ENCODE measurements at places on chromosomes 11 and 22. TPM values are rescaled to one million over a fixed set of nuclear protein-coding genes. Genes with fewer than 3 reads are reported as not detected.
A peak's percentile ranks its signal among the peaks of the same experiment; 100 is the strongest.

Gene DGCR6
- total RNA-seq = 1.2 TPM

DNA sequence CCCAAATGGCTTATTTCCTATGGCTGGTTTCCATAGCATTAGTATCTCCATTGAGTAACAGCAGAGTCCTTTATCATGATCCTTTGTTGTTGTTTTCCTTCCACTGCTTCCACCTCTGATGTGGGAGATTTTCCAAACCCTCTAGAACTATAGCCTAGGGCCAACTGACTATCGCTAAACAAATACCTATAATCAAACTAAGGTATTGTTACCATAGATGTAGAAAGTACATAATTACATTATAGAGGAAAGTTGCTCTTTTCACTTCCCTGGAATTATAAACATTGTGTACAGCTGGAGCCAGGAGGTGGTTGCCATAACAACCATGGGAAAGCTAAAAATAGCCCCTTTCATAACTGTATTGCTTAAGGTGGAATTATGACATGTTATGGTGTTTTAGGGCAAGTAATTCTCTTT is 47.0 kb upstream of the ALKBH3 start:
- H3K4me3 ChIP-seq = no peak overlapping the region
- H3K27me3 ChIP-seq = no peaks in the 10 kb centered on the region
- no peak for DNase-seq
- no peaks in the 10 kb centered on the region for H3K36me3 ChIP-seq

GRCh38 chr22:44489817-44490216 is 8.2 kb downstream of the RTL6 start:
- peaks cover 21% of the 10 kb centered on the region for H3K36me3 ChIP-seq
- no peaks in the 10 kb centered on the region for H3K27me3 ChIP-seq
- no peak overlapping the region for H3K27ac ChIP-seq
- no peak overlapping the region for H3K4me3 ChIP-seq

GRCh38 chr22:45757068-45757467 is 85.4 kb downstream of the ATXN10 start:
- no peaks in the 10 kb centered on the region for H3K27me3 ChIP-seq
- H3K4me3 ChIP-seq = no peak overlapping the region
- H3K27ac ChIP-seq = no peak overlapping the region
- DNase-seq = no peak
- peaks cover 41% of the 10 kb centered on the region for H3K4me1 ChIP-seq

DNA sequence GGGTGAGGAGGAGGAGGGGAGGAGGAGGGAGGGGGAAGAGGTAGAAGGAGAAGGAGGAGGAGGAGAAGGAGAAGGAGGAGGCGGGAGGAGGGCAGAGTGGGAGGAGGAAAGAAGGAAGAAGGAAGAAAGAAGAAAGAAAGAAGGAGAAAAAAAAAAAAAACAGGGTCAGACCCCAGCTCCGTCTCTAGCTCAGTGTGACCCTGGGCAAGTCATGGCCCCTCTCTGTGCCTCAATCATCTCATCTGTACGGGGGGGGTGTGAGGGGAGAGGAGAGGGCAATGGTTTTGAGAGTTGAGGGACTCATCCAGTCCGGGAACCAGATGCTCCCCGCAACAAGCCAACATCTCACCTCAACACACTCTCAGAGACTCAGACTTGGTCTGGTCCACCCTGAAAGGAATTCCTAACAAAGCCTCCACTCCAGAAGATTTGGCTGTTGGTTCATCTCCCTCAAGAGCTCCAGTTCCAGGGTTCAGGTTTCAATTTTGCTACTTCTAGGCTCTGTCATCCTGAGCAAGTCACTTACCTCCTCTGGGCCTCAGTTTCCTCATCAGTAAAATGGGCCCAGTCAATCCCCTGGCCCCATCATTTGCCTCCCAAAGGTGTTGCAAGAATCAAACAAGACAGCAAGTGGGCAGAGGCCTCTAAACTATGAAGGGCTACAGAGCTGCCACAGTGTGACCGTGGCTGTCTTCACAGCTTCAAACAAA is 7.7 kb downstream of the CARD10 start:
- no peaks in the 10 kb centered on the region for H3K27me3 ChIP-seq
- H3K4me3 ChIP-seq = no peak overlapping the region
- peak overlapping the region; percentile 62 for H3K27ac ChIP-seq
- DNase-seq = no peak

DNA sequence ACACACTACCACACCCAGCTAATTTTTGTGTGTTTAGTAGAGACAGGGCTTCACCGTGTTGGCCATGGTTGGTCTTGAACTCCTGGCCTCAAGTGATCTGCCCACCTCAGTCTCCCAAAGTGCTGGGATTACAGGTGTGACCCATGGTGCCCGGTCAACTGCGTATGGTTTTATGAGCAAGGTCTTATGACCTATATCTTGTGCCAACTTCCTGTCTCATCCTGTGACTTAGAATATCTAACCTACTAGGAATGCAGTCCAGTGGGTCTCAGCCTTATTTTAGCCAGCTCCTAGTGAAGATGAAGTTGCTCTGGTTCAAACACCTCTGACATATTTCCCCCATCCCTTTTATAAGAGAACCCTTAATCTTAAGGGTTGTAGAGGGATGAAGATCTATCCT is 66.1 kb upstream of the OR5AN1 start:
- no peaks in the 10 kb centered on the region for H3K4me1 ChIP-seq
- no peaks in the 10 kb centered on the region for H3K27me3 ChIP-seq
- H3K27ac ChIP-seq = no peak overlapping the region
- no peak overlapping the region for H3K4me3 ChIP-seq
- DNase-seq = no peak

Gene CD6
- 0.32 TPM for total RNA-seq

DNA sequence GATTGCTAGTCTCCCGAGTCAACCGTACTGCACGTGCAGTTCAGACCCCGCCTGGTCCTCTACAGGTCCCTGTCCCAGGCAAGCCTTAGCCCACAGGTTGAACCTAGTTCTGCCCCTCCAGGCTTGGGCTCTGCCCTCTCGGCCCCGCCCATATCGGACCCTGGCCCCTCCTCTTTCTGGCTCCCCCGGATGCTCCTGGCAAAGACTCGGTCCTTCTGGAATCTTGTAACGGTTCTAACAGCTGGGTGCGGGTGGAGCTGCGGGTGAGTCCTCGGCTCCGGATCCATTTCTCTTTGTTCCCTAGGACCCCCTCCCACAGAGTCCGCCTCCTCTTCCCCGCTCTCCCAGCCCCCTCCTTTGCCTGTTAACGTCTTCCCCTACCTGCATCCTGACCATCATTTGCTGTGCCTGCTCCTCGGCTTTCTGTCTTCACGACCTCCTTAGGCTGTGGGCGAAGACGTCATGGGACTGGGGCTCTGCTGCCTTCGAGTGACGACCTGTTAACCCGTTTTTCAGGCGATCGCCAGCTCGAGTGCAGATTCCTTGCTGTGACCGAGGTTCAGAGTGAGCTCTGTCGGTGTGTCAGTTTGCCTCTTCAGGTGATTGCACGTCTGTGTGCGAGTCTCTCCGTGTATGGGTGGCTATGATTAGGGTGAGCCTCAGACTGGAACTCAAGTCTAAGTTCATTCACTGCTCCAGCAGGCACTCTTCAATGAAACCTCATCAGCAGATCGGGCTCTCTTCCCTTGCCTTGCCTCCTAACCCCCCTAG is at the start of gene DNHD1:
DNHD1 (plus strand) TSS at position 212 of the 771 bp plus-strand sequence. CDS start 936 bp downstream, outside the sequence.
- H3K4me1 ChIP-seq = peaks cover 20% of the 10 kb centered on the region
- H3K27me3 ChIP-seq = no peaks in the 10 kb centered on the region
- H3K4me3 ChIP-seq = peak within 1 kb of the TSS; percentile 40
- DNase-seq = peak; percentile 87
- H3K27ac ChIP-seq = peak within 1 kb of the TSS; percentile 36

- H3K36me3 ChIP-seq = no peaks in the 10 kb centered on the region
- H3K4me3 ChIP-seq = no peak overlapping the region
Measured at GRCh38 chr11:69127884-69128283, 27.9 kb upstream of the SMIM38 start.

Gene MS4A7
- 28.0 TPM for total RNA-seq

Gene NECTIN1
- total RNA-seq = 2.7 TPM

Gene LMO1
- total RNA-seq = not detected

GRCh38 chr22:36088292-36088691 is 59.7 kb upstream of the RBFOX2 start:
- no peak overlapping the region for H3K4me3 ChIP-seq
- H3K36me3 ChIP-seq = no peaks in the 10 kb centered on the region
- no peaks in the 10 kb centered on the region for H3K4me1 ChIP-seq
- DNase-seq = no peak

Gene PKDREJ
- under 0.01 TPM for total RNA-seq

Gene SLC15A3
- total RNA-seq = 31.1 TPM

DNA sequence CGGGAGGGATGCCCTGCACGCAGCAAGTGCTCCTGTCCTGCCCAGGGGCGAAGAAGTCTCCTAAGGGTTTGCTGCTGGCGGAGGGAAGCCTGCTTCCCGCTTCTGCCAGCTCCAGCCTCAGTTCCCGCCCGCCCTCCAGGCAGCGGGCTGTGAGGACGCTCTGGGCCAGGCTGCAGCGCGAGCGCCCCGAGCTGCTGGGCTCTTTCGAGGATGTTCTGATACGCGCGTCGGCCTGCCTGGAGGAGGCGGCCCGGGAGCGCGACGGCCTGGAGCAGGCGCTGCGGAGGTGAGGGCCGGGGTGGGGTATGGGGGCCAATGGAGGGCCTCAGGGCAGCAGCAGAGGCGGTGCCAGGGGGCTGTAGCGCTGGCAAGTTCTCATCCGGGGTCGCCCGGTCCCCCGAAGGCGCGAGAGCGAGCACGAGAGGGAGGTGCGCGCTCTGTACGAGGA is 2.2 kb downstream of the CRACR2B start:
- H3K4me3 ChIP-seq = peak overlapping the region; percentile 39
- peaks cover 69% of the 10 kb centered on the region for H3K27me3 ChIP-seq
- no peak for DNase-seq

Gene NOX4
- 3.4 TPM for total RNA-seq

Gene OR52A1
- total RNA-seq = not detected

- no peak overlapping the region for H3K4me3 ChIP-seq
- DNase-seq = no peak
- no peak overlapping the region for H3K27ac ChIP-seq
- no peaks in the 10 kb centered on the region for H3K27me3 ChIP-seq
- H3K36me3 ChIP-seq = no peaks in the 10 kb centered on the region
- no peaks in the 10 kb centered on the region for H3K4me1 ChIP-seq
Measured at GRCh38 chr11:117917591-117918151, 11.5 kb downstream of the TMPRSS13 start.

Gene SYT7
- total RNA-seq = 2.1 TPM

Gene FGF3
- total RNA-seq = not detected

Gene PTPN5
- 1.2 TPM for total RNA-seq

GRCh38 chr11:75055511-75055910 is 41.2 kb downstream of the OR2AT4 start:
- no peaks in the 10 kb centered on the region for H3K27me3 ChIP-seq
- H3K27ac ChIP-seq = no peak overlapping the region
- no peak overlapping the region for H3K4me3 ChIP-seq

DNA sequence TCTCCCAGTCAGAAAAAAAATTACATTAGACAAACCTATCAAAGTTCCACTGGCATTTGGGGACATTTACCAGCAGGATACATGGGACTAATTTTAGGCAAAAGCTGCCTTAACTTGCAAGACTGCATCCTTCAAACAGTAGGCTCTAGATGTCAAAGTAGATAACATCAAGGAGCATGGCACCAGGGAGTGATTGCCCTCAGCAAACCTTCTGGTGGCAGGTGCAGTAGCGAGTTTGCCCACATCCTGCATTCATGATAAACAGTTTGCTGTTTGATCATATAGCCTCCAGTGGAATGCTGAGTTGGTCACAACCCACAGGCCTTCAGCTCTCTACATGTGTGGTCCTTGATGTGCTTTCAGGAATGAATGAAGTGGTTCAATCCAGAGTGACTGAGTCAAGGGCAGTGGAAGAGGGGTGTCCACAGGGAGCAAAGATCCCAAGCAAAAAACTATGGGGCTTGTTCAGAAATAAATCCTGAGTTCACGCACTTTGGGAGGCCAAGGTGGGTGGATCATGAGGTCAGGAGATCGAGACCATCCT is 12.0 kb downstream of the SCGB1D2 start:
- H3K27ac ChIP-seq = no peak overlapping the region
- H3K27me3 ChIP-seq = no peaks in the 10 kb centered on the region
- peak; percentile 64 for DNase-seq
- no peak overlapping the region for H3K4me3 ChIP-seq
- H3K36me3 ChIP-seq = no peaks in the 10 kb centered on the region

Gene MRGPRX4
- not detected for total RNA-seq

GRCh38 chr11:3623121-3623520 is 18.7 kb downstream of the ART5 start:
- no peaks in the 10 kb centered on the region for H3K27me3 ChIP-seq
- H3K36me3 ChIP-seq = no peaks in the 10 kb centered on the region
- no peak for DNase-seq
- no peak overlapping the region for H3K4me3 ChIP-seq
- no peaks in the 10 kb centered on the region for H3K4me1 ChIP-seq

DNA sequence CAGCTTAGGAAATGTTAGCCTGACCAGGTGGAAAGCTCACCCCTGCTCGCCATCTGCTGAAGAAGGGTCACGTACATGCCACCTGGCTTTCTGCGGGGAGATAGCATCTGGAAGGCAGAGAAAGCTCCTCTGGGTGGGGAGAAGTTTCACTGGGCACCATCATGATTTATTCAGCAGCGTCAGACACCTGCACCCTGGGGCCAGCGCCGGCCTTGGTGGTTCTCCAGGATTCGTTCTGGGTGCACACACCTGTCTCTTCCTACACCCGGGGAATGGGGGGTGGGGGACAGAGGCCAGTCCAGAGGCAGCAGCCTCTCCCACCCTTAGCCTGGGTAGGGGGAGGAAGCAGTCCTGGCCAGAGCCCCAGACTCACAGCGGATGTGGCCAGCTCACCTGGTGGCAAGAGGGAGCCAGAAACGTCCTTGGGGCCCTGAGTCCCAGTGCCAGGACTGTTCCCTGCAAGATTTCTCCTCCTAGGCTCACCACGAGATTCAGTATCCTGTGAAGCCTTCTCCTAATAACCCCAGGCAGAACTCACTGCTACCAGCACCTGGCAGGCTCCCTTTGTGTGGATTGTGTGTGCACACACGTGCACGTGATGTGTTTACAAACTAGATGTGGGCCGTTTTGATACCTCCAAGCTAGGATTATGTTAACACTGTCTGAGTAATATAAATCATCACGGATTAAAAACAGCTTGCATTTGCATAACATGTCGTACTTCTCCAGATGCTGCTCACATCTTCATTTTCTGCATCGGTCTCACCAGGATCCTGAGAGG is 17.3 kb upstream of the RASD2 start:
- no peak overlapping the region for H3K27ac ChIP-seq
- no peak for DNase-seq
- peaks cover 40% of the 10 kb centered on the region for H3K4me1 ChIP-seq
- no peak overlapping the region for H3K4me3 ChIP-seq

Gene UBE2L6
- 33.1 TPM for total RNA-seq

- no peak for DNase-seq
- H3K36me3 ChIP-seq = no peaks in the 10 kb centered on the region
- no peak overlapping the region for H3K27ac ChIP-seq
- H3K27me3 ChIP-seq = no peaks in the 10 kb centered on the region
- H3K4me3 ChIP-seq = no peak overlapping the region
- no peaks in the 10 kb centered on the region for H3K4me1 ChIP-seq
Measured at GRCh38 chr11:111185266-111185665, 60.3 kb upstream of the POU2AF2 start.

GRCh38 chr22:34017205-34017604 is 96.9 kb upstream of the LARGE1 start:
- H3K4me3 ChIP-seq = no peak overlapping the region
- no peaks in the 10 kb centered on the region for H3K4me1 ChIP-seq
- H3K36me3 ChIP-seq = no peaks in the 10 kb centered on the region
- no peak overlapping the region for H3K27ac ChIP-seq
- no peaks in the 10 kb centered on the region for H3K27me3 ChIP-seq
- no peak for DNase-seq

- peaks cover 44% of the 10 kb centered on the region for H3K4me1 ChIP-seq
- no peaks in the 10 kb centered on the region for H3K36me3 ChIP-seq
- DNase-seq = no peak
- no peaks in the 10 kb centered on the region for H3K27me3 ChIP-seq
- no peak overlapping the region for H3K4me3 ChIP-seq
- H3K27ac ChIP-seq = peak overlapping the region; percentile 71
Measured at GRCh38 chr11:6646918-6647679, 8.5 kb downstream of the DCHS1 start.

Measured in esophagus muscularis mucosa (tissue), 4 donors.